ENCODE measurements at places on chromosomes 3 and 15. TPM values are rescaled to one million over a fixed set of nuclear protein-coding genes. Genes with fewer than 3 reads are reported as not detected.

Gene ZNF80
- not detected for total RNA-seq

Gene FANCD2OS
- not detected for total RNA-seq

Gene CGNL1
- under 0.01 TPM for total RNA-seq

Gene SHC4
- 0.04 TPM for total RNA-seq

Gene CCDC71
- 47.6 TPM for total RNA-seq

Gene MAGEL2
- not detected for total RNA-seq

Gene ZNF620
- total RNA-seq: 0.39 TPM

Gene OR5K1
- not detected for total RNA-seq

Gene DOCK3
- total RNA-seq: not detected

Gene HGD
- total RNA-seq: not detected

Gene ROBO2
- total RNA-seq: under 0.01 TPM

Gene ST8SIA2
- total RNA-seq: not detected

Gene PRTG
- total RNA-seq: not detected

Gene NR2E3
- total RNA-seq: not detected

Gene SERPINI2
- total RNA-seq: not detected

Gene FBN1
- 2.0 TPM for total RNA-seq

Gene PLAAT1
- total RNA-seq: 0.19 TPM

Gene RARRES1
- not detected for total RNA-seq

Gene GOLGA8G
- not detected for total RNA-seq

Gene GOLGA6B
- not detected for total RNA-seq

Gene SPINK8
- total RNA-seq: not detected

Gene AQP9
- total RNA-seq: 0.08 TPM

Gene CX3CR1
- not detected for total RNA-seq

Gene GHRL
- not detected for total RNA-seq

Gene XYLB
- 2.5 TPM for total RNA-seq
